AG09309 (cell line): ENCODE measurements at places on chromosomes 2 and 18.

DNA sequence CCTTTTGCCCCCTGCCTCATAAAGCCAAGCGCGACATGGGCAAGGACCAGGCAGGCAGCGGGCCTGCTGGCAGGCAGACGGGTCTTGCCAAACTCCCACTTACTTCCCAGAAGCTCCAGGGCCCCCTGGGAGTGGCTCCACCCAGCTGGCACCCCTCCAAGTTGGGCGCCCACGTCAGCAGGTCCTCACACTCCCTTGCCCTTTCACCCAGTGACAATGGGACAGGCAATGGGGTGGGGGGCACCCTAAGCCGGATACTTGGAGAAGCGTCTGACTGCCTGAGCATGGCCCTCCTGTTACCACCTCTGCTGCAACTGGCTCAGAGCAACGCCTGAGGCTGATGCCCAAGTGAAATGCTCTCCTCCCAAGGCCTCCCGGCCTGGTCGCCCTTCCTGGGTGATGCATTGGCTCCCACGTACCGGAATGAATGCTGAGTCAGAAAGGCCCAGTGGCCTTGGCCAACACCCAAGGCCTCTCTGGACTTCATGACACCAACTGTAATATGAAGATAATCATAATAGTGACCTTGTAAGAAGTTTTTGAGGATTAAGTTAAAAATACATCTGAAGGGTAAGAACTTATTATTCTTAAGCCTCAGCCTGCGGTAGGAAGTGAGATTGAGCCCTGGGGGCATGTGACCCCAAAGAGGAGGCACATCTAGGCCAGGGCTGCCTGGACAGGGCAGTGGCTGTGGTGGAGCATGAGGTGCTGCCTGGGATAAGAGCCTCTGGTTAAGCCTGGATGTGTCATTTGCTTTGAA, 31.6 kb downstream of the KCNK3 start:
- peak; percentile 61 for DNase-seq

GRCh38 chr2:99711144-99711543, 221.3 kb upstream of the REV1 start:
- DNase-seq: no peak

- no peak for DNase-seq
Measured at GRCh38 chr18:76712511-76713140, 109.7 kb upstream of the ZNF236 start.

DNA sequence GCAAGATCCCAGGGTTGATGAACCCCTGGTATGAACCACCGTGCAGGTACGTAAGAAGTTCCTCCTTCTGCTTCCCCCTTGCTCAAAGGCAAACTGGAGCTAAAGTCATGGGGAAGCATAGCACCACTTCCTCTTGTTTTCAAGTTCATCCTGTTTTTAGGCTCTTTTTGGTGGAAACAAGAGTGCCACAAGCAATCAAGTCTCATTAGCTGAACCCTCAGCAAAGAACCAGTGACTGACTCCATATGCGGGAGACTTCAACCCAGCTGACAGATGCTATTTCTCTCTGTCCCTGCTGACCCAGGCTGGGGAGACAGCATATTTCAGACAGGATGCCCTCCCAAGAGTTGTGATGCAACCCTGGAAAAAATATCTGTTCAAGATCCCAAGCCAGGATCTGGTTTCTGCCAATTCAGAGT, 47.7 kb downstream of the BCL2 start:
- DNase-seq: no peak

GRCh38 chr2:29080886-29081743, 6.8 kb upstream of the PCARE start:
- DNase-seq: no peak

DNA sequence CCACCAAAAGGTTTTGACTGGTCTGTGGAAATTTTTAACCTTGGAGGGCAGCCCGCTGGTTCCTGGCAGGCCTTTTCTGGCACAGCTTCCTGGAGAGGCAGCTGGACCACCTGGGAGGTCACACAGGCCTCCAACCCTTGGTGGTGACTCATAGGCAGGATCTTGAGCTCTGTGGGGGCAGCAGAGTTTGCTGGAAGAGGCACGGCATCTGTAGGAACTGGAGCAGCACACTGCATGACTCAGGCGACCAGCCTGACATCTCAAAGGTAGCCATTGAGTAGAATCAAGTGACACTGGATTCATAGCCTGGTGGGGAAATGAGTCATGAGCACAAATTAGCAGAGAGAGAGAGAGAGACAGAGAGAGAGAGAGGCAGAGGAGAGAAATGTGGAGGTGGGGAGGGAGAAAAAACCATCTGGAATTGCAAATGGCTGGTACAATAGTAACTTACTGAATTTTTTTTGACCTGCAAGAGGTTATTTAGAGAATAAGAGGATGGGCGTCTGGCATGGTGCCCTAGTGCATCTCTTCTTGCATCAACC, 57.4 kb downstream of the TRPM8 start:
- peak; percentile 66 for DNase-seq
